Omental fat pad (tissue), 4 donors: ENCODE measurements at places on chromosomes 3 and 15.
A peak's percentile ranks its signal among the peaks of the same experiment; 100 is the strongest.

- no peak for DNase-seq
Observed at GRCh38 chr3:38507120-38507519, 11.0 kb downstream of the EXOG start.

DNA sequence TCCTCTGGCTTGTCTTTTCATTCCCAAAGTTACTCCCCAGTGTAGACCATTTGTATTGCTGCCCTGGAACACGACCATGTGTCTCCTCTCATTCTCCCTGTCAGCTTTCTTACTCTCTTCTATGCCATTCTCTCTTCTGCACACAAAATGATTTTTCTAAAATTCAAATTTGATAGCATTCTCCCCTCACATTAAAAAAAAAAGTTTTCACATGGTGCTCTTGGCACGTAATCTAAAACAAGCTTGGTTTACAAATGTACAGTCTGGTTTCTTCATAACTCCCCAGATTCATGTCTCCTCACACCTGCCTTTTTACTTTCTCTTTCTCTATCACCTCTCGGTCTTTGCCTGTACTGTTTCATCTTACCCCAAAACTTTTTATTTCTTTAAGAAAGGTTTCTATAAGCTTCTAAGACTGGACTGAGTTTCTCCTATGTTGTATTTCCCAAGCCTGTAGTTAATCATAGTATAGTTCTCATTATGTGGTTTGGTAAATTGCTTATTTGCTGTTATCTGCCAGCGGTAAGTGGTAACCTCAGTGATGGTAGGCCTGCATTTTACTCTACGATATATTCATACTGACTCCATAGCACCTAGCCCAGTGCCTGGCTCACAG is 31.2 kb downstream of the BCHE start:
- DNase-seq = no peak

DNA sequence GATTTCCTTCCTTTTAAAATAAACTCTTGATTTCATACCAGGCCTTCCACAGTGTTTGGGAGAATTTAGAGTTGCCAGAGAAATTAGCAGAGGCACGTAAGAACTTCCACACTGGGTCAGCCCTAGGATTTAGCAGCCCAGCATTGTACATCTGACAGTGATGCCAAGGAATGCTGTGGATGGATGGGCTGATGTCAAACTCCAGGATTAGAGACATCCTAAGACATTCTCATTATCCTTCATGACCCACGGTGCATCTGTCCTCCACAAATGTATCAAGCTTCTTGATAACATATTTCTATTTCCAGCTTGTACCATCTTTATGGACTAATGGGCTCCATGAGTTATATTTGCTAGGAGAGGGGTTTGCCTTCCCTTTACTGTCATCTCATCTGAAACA is 8.0 kb upstream of the TPM1 start:
- no peak for DNase-seq

DNA sequence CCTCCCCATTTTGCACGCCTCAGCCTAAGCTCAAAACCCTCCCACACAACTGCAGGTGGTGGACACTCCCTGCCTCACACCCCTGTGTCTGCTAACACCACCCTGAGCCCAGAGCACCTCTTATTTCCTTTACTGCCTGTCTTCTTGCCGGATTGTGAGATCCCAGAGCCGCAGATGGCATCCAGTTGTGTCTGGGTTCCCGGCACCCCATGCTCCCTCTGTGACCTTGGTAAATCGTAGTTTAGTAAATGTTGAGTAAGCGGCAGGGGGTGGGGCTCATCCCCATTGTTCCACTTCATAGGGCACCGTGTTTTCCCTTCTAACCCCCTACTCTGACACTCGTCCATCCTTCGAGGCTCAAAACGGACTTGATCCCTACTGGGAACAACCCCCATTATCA is 14.9 kb downstream of the SPINT1 start:
- DNase-seq = no peak

- no peak for DNase-seq
Observed at GRCh38 chr15:67531379-67531914, 10.5 kb downstream of the C15orf61 start.

- no peak for DNase-seq
Observed at GRCh38 chr3:45535665-45536064, 58.9 kb upstream of the LIMD1 start.

DNA sequence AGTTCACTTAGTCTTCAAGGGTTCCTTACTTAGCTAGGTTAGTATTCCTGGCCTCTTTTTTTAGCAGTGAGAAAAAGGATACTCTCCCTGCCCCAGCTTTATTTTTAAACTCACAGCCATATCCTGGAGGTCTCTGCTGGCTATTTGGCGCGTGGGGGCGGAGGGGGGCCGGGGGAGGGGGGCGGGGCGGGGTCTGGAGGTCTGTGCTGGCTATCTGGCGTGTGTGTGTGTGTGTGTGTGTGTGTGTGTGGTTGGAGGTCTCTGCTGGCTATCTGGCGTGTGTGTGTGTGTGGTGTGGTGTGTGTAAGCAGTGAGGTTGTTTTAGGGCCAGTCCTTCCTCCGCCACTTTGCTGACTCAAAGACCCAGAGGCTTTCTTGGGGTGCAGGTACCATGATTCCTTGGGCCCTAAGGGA is 579 bp upstream of the PLAAT1 start:
- DNase-seq = no peak

- no peak for DNase-seq
Observed at GRCh38 chr3:59717679-59718205, 667.9 kb upstream of the CFAP20DC start.

DNA sequence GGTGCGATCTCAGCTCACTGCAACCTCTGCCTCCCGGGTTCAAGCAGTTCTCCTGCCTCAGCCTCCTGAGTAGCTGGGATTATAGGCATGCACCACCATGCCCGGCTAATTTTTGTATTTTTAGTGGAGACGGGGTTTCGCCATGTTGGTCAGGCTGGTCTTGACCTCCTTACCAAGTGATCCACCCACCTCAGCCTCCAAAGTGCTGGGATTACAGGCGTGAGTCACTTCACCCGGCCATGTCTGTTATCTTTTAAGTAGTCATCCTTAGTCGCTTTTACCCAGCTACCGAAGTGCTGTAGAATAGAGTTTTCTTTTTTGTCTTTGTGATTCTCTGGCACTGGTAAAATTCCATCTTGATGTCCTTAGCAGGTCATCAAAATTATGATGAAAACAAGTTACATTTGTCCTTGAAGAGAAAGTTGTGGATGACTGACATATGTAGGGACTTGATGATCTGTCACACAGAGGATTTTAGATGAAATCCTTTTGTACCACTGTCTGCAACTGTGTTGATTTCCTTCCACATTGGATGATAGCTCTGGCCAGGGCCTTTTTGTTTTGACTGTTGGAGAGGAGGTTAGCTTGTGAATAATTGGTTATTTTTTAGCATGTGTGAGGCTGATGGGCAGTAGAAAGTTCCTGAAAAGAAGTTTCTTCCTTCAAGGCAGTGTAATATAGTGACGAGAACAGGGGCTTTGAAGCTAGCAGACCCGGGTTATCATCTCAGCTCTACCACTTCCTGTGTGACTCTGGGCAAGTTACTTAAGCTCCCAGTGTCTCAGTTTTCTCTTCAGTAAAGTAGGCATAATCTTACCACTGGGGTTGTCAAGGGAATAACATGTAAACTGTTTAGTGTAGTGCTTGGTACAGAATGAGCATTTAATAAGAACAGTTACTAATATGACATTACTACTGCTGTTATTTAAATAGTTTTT is 18.8 kb downstream of the ATG7 start:
- no peak for DNase-seq

DNA sequence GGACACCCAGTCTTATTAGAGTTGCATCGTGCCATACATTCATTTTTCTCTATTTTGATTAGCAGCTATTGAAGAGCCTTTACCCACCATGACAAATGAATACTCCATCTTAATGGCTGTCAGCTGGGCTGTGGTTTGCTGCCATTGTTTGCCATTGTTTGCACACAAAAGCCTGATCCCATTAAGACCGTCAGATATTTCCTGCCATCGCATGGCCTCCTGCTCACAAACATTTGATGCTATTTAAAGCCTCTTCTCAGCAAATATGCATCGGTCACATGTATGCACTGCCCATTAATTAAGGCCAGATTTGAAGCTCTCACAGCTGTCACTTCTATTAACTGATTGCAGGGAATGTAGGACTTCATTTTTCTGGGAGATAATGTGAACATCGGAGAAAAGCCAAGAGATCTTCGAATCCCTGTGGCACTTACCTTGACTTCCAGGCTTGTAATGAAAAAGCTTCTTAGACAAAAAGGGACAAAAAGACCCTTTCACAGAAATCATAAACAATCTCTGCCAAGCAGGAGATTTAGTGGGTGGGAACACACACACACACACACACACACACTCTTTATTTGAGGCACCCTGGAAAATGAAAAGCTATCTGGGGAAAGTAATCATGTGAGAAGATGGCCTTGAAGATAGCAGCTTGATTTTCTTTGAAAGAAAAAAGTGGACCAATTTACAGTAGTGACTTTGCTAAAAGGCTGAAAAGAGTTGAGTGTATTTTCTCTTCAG is 175.4 kb upstream of the NR2E3 start:
- no peak for DNase-seq

- DNase-seq = peak; percentile 96
Observed at GRCh38 chr15:20340931-20341661, 200.5 kb downstream of the GOLGA6L6 start.

DNA sequence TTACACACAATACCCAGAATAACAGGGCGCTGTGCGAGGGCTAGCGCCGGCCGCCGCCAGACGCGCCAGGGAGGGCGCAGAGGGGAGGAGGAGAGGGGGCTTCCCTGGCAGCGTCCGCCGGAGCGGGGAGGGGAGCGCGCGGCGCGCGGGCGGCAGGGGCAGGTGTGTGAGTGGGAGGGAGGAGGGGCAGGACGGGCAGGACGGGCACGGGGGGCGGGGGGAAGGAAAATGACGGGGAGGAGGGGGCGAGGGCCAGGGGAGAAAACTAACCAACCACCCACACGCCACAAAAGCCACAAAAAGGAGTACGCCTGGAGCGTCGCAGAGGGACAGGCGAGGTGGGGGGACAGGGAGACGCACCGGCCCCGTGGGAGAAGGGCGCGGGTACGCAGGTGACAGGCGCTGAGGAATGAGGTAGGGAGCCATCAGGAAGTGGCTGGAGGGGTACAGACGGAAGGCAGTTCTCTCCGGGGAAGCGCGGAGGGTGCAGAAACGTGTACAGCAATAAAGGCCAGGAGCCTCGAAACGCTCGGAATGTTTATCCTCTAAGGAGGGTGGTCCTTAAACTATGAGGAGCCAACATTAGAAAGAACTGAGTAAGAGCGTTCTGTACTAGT is 610 bp upstream of the SATB1 start:
- no peak for DNase-seq

GRCh38 chr3:40669176-40669575 is 144.4 kb downstream of the ZNF621 start:
- no peak for DNase-seq

- DNase-seq = peak; percentile 38
Observed at GRCh38 chr15:42581272-42581730, 5.9 kb downstream of the STARD9 start.

GRCh38 chr3:193974671-193975535 is 161.0 kb upstream of the HES1 start:
- no peak for DNase-seq

DNA sequence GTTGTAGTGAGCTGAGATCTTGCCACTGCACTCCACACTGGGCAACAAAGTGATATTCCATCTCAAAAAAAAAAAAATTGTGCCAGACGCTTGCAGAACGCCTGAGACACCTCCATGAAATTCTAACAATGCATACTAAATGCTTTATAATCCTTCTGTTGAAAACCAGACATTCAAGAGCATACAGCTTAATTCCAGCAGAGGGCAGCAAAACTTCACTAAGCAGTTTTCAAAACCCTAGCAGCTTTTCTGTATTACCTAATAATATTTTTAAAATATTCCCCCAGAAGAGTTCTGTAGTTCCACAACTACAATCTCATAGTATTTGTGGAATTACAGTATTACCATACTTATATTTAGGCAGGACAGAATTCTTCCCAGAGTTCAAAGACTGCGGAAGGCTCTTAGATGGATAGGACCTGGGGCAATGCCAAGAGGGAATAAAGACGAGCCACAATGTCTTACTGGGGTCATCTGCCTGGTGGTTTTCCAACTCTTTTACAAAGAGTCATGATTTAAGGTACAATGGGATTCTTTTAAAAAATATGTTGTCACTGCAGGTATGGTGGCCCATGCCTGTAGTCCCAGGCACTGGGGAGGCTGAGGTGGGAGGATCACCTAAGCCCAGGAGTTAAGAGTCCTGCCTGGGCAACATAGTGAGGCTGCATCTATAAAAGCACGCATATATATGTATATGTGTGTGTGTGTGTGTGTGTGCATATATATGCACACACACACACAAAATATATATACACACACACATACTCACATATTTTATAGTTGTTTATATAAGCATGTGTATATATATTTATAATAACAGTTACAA is 19.6 kb upstream of the TASOR start:
- DNase-seq = no peak

GRCh38 chr15:84819291-84819768 is 2.2 kb downstream of the ALPK3 start:
- DNase-seq = no peak

- DNase-seq = no peak
Observed at GRCh38 chr15:100737214-100737613, 134.8 kb downstream of the ASB7 start.

DNA sequence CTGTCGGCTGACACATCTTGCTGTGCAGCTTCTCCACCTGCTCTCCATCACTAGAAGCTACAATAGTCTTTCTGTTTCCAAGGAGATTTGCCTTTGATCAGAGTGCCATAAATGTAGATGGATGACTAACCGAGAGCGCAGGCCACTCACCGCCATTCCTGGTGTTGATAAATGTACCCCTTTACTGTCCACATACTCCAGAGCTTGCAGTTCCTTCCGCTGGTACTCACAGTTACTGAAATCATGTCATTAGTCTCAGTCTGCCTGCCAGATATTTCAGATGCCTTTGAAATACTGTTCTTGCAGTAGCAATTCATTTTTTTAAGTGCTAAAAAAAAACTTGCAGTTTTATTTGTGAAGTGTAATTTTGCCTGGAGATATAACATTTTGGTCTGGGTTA is 72.3 kb downstream of the BLM start:
- DNase-seq = no peak

DNA sequence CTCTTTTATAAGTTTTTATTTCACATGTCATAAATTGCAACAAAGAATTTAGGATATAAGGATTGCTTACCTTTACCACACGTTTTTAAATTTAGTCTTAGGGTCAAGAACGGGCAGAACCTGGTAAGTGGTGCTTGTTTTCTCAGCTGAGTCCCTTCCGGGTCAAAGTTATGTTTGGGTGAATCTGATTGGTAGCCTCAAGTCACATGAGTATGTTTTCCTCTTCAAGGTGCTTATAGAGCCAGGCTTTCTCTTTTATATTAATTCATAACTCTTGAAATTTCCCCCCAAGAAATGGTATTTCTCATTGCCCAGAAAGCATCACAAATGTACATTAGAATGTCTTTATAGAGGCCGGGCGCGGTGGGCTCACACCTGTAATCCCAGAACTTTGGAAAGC is 415.7 kb upstream of the ROBO2 start:
- no peak for DNase-seq

GRCh38 chr15:74245342-74245931 is 9.3 kb downstream of the CCDC33 start:
- DNase-seq = no peak

GRCh38 chr3:94114666-94115065 is 51.8 kb downstream of the NSUN3 start:
- no peak for DNase-seq
